ENCODE measurements at places on chromosomes 4 and X. TPM values are rescaled to one million over a fixed set of nuclear protein-coding genes. Genes with fewer than 3 reads are reported as not detected.

The FRMD7 gene
- total RNA-seq = not detected

The LEF1 gene
- 3.7 TPM for total RNA-seq

The STK26 gene
- total RNA-seq = 5.9 TPM

The HDAC6 gene
- total RNA-seq = 42.8 TPM

The TLL1 gene
- under 0.01 TPM for total RNA-seq

The HTR2C gene
- total RNA-seq = not detected

The ATP11C gene
- 19.3 TPM for total RNA-seq

The TMSB15A gene
- total RNA-seq = 64.7 TPM

The DGKK gene
- total RNA-seq = not detected

The SRPX gene
- 110 TPM for total RNA-seq

The NPNT gene
- not detected for total RNA-seq

The KLKB1 gene
- not detected for total RNA-seq

The JCHAIN gene
- total RNA-seq = not detected

The RHOXF1 gene
- not detected for total RNA-seq

The PAGE2B gene
- not detected for total RNA-seq

The GNL3L gene
- total RNA-seq = 19.0 TPM

The MAGEA3 gene
- not detected for total RNA-seq

The NPY5R gene
- total RNA-seq = not detected

The PDLIM3 gene
- 7.9 TPM for total RNA-seq

The CCDC149 gene
- total RNA-seq = 1.8 TPM

The RENBP gene
- total RNA-seq = 0.84 TPM

The RNF175 gene
- 1.3 TPM for total RNA-seq

The TRAPPC11 gene
- 21.3 TPM for total RNA-seq

The RASSF6 gene
- total RNA-seq = 1.3 TPM

The EFHC2 gene
- total RNA-seq = 1.5 TPM

The GIMD1 gene
- total RNA-seq = not detected

The SEPTIN11 gene
- 150 TPM for total RNA-seq

The LIMCH1 gene
- total RNA-seq = 0.34 TPM

The PRRG3 gene
- total RNA-seq = not detected

The DCLK2 gene
- total RNA-seq = 4.6 TPM

The CC2D2A gene
- 25.9 TPM for total RNA-seq

The PRMT9 gene
- total RNA-seq = 7.1 TPM

The CENPVL1 gene
- total RNA-seq = not detected

The ETDA gene
- not detected for total RNA-seq

The MSANTD1 gene
- total RNA-seq = not detected

The ADGRG2 gene
- total RNA-seq = under 0.01 TPM

The NUP62CL gene
- total RNA-seq = 0.34 TPM

The SLC9B1 gene
- total RNA-seq = not detected

The SOD3 gene
- total RNA-seq = 4.5 TPM

The MAD2L1 gene
- 27.2 TPM for total RNA-seq

The DHRSX gene
- total RNA-seq = 20.5 TPM

The BLOC1S4 gene
- total RNA-seq = 22.1 TPM

The FAM200B gene
- total RNA-seq = 28.4 TPM

The RBM46 gene
- total RNA-seq = not detected

The SYTL4 gene
- 3.5 TPM for total RNA-seq

The SATL1 gene
- total RNA-seq = not detected

The HERC5 gene
- total RNA-seq = 0.17 TPM

The CT45A2 gene
- not detected for total RNA-seq

The SLC16A2 gene
- 13.6 TPM for total RNA-seq

The FAM47A gene
- not detected for total RNA-seq

The CCSER1 gene
- not detected for total RNA-seq

The RS1 gene
- not detected for total RNA-seq

The SYP gene
- total RNA-seq = 0.15 TPM
